ENCODE measurements at places on chromosomes 1 and 21.

- DNase-seq = no peak
Measured at GRCh38 chr21:9735421-9735961, 785.9 kb upstream of the TPTE start.

DNA sequence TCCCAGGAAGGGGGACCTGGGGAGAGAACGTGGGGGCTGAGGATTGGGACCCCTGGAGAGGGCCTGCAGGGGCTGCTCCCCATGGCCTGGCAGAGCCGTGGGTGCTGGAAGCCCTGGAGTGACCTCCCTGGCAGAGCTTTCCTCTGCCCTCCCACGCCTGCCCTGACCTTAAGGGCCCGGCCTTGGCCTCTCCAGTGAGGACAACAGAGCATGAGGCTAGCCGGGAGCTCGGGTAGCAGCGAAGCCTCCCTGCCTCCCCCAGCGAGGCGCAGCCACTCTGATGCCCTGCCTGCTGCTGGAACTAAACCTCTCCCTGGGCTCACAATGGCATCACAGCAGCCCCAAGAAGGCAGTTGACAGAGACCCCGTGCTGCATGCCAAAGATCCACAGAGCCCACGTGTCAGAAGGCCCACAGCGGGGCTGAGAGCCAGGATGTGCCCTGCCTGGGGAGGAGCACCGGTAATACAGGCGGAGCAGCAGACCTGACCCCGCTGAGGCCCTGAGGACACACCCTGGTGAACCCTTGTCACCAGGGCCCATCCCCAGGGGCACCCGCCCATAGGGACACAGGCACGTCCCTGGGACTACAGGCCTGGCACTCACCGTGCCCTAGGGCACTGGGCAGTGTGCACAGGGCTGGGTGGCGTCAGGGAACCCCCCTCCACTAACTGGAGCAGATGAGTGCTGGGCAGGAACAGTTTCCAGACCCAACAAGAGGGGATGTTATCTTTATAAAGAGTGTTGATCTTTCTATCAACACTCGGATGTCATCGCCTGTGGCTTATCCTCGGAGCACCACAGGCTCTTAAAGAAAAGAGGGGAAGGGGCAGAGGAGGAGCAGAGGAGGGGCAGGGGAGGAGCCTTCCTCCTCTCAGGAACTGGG is 48.4 kb downstream of the ARHGEF16 start:
- DNase-seq = no peak

- peak; percentile 98 for DNase-seq
Measured at GRCh38 chr1:200351826-200352549, 57.8 kb downstream of the ZNF281 start.

- DNase-seq = peak; percentile 13
Measured at GRCh38 chr1:187409341-187409740, 580.6 kb downstream of the PLA2G4A start.

DNA sequence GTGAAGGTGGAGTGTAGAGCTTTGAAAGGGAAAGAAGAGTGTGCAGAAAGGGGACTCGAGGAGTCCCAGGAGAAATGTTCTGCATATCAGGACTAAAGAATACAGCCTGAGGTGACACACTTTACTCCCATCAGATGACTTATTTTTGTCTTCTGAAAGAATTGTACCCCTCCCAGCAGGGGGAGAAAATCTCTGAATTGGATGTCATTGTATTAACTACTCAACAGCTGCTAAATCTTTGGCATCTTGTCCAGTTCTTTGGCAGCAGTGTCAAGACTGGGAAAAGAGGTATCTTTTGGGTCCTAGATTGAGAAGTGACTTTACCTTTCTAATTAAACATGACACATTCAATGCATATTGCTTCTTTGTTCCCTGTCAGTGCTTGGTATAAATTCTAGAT is 18.9 kb downstream of the UBE4B start:
- DNase-seq = no peak

- no peak for DNase-seq
Measured at GRCh38 chr1:160664573-160665051, 17.8 kb upstream of the SLAMF1 start.

DNA sequence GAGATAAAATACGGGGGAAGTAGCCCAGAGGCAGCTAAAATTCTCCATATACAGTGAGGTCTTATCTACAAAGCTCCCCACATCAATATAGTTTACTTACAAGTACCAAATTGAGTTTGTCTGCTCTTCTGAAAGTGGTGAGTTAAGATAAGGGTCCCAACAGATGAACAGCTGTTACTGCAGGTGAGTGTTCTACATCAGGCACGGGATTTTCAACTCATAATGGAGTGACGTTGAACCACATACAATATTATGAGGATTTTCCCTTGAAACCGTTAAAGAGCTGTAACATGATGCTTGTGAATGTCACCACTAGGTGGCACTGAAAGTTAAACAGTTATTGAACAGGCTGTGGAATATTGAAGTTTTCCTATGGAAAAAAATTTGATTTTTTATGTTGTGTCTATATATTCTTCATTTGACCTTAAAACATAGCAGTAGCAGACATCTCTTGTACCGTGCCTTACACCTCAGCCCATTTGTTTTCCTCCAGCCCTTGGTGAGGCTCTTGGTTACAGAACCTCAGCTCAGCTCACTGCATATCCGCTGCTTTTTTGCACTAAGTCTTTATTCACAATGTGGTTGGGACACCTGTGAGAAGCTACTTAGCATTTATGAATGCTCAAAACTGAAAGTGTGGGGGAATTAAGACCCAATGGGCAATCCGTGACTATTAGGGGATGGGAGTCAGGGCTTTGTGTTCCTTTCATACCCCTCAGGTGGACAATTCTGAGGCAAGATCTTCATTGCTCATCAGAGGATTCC is 23.2 kb downstream of the CD1D start:
- peak; percentile 65 for DNase-seq
